ENCODE measurements at places on chromosomes 4 and X.

DNA sequence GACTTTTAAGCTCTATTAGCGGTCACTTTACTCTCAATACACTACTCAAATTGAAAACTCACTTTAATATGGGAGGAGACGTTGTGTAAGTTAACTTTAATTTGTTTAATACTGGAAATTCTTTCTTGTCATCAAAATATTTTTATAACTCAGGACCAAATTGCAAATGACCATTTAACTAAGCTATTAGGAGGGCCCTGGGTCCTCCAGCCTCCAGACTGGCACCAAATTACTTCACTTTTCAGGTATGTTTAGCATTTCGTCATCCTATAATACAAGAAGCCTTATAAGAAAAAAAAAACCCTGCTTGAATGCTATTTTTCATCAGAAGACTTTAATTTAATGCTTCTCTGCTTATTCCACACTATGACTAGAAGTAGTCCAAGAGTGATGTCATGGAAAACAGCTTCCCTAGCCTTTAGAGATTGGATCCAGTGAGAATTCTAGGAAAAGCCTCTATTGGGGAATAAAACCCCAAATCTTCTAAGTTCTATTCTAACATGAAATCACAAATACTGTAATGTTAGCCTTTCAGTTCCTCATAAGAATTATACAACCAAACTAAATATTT is 6.6 kb downstream of the KLHL15 start:
- no peak for DNase-seq

DNA sequence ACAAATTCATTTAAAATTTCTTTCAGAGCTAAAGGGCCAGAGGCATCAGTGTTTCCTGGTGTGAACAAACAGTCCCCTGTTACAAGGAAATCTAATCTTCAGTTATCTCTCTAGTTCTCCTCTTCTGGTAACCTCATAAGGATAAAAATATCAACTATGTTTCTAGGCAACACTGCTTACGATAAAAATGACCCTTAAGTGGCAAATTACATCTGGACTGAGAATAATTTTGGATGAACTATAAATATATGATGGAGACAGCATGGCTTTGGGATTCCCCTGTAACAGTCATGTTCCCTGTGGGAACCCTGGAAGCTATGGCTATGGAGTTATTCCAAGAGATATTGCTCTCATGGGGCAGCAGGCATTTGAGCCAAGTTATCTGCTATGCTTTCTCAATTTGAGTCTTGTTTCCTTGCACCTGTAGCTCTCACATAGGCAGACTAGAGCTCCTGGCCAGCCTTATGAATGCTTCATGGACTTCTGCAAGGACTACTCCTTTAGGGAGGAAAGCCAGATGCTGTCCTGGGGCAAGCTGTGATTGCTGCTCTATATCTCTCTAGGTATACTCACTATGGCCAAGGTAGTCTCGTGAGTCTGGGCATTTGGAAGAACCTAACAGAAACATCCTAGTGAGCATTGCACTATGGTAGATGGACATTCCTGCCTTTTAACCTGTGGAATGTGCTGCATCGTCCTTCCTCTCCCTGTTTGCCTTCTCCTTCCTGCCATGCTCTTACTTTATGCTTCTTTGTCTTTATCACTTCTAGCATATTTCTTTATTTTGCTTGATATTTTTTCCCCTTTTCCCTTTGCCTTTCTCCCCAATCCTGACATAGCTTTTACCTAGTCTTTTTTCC is 14.2 kb downstream of the C4orf33 start:
- no peak for DNase-seq

DNA sequence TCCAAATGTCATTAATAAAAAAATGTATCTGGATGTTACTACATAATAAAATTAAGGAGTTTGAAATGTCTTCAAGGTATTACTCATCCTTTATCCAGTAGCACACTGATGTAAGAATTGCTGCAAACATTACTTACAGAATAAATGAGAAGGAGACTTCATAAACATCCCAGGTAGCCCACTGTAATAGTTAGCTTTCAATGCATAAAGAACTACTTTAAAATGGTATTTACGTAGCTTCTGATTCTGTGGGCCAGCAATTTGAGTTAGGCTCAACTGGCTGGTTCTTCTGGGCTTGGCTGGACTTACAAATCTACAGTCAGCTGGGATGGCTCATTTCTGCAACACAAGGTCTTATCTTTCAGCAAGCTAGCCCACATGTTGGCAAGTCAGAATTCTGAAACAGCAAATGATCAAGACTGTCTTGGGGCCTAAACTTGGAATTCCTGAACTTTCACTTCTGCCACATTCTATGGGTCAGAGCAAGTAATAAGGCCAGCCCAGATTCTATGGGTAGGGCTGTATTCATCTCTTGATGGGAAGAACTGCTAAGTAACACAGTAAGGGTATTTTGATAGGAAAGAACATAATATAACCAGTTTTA is 522.5 kb downstream of the IQCM start:
- no peak for DNase-seq

GRCh38 chr4:48904101-48904500 is 2.5 kb downstream of the OCIAD2 start:
- no peak for DNase-seq

- DNase-seq = no peak
These were observed 694.8 kb upstream of the INTU start for GRCh38 chr4:126937846-126938422.

DNA sequence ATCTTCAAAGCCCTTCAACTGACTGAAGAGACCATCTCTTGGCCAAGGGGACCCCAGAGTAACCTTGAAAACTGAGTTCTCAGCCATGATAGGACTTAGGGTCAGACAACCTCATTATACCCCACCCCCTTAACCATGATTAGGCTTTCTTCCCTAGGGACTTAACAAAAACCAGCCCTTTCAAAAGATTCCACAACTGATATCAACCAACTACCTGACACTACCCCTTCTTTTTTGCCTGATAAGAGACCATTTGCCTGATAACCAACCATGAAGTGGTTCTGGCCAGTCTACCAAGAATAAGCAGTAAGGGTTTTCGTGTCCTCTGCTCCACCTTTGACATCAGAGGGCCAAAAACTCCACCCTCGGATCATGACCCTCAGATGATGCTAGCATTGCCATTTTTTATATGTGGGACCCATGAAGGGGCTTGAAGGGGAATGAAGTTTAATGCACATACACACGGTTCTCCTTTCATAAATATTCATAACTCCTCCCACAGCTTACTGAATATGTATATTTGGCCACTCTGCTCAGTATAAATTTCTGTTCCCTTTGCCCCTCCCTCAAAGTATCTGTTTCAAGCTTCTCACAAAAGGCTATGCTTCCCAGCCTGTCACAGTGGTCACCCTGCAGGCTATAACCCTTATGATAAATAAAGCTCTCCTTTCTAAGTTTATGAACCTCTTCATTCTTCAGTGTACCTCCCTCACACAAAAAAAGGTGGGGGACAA is 12.3 kb downstream of the TBCK start:
- DNase-seq = no peak

DNA sequence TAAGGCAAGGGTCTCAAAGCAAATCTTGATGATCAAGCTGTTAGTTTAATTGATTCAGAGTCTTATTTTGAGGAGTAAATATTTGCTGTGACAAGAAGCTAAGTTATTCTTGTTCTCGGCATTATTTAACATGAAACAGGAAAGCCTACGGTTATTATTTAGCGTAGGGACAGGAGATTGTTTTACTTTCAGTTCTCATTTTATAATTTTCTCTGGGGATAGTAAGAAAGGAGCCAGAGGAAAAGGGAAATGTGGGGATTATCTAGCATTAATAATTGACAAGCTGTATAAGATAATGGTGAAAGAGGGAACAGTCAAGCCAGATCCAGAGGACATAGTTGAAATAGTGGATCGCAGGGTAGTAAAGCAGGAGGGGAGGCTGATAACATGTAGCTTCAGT is 39.7 kb upstream of the PARM1 start:
- DNase-seq = no peak

GRCh38 chrX:18210470-18210869 is 10.2 kb downstream of the BEND2 start:
- DNase-seq = no peak

DNA sequence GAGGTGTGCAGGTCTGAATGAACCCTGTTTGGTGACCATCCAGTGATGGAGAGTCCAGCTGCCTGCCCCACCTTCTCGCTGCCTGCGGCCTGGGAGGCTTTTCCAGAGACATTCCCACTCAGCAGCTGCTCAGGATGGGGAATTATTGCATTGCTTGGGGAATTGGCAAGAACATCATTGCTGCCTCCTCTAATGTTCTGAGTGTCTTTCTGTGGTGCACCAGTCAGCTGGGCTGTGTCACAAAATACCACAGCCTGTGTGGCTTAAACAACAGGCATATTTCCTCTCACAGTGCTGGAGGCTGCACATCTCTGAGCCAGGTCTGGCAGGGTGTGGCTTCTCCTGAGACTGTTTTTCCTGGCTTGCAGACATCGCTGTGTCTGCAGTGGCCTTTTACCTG is 86.8 kb upstream of the AFAP1 start:
- DNase-seq = no peak

- DNase-seq = no peak
These were observed 33.5 kb upstream of the STOX2 start for GRCh38 chr4:183871581-183871980.

- DNase-seq = no peak
These were observed 35.9 kb upstream of the GRPEL1 start for GRCh38 chr4:7103607-7104365.

- DNase-seq = no peak
These were observed 72.5 kb downstream of the QRFPR start for GRCh38 chr4:121308328-121308663.

DNA sequence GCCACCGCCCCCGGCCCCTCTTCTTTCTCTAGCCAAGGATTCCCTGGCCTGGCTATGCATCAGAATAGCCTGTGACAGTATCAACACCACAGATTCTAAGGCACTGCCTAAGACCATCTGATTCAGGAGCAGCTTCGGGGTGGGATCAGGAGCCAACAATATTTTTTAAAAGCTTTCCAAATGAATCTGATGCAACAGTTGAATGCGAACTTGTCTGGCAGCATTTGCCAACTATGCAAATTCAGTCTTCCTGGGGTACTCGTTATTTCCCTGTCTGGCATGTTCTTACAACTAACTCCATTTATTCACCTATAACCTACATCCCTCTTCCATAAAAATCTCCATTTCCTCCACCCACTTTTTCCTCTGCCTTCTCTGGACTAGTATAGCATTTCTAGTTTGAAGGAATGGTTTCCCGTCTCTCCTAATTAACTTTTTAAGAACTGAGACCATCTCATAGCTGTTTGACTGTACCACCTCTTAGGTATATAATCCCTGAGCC is 36.2 kb upstream of the UGDH start:
- DNase-seq = no peak

- DNase-seq = no peak
These were observed 3.1 kb downstream of the SPATA18 start for GRCh38 chr4:52054254-52054653.

DNA sequence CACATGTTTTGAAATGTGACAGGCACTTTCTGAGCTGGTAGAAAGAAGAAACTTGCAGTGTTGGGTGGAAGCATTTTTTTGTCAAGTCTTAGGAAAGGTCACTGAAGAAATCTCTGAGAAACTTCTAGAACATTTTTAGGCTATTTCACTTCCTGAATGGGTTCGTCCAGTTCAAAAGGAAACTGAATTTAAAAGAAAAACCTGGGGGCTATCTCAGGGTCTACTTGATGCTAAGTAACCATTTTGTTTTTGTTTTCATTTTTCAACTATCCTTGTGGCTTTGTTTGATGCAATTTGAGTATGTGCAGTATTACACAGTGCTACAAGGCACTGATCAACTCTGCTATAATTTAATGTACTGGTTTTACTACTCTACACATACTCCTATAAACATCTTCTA is 34.0 kb upstream of the AMOT start:
- DNase-seq = no peak

DNA sequence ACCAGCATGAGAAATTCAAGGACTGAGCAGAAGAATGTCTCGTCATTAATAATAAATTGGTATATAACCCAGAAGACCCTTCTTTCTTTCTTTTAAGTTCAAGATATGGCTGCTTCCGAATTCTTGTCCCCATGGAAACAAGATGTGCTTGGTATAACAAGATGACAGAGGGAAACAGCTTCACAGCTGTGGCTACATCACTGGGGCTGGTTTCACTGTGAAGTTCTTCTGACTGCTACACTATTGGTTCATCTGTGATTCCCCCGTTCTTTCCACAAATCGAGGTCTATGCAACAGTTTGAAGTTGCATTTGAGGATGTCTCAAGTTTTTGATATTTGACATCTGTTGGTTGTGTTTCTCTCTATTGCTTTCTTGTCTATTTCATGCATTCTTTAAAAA is 12.3 kb upstream of the DTHD1 start:
- no peak for DNase-seq

GRCh38 chr4:186844059-186844681 is 120.5 kb upstream of the FAT1 start:
- no peak for DNase-seq

GRCh38 chr4:53061091-53061850 is 199.2 kb downstream of the RASL11B start:
- DNase-seq = no peak

DNA sequence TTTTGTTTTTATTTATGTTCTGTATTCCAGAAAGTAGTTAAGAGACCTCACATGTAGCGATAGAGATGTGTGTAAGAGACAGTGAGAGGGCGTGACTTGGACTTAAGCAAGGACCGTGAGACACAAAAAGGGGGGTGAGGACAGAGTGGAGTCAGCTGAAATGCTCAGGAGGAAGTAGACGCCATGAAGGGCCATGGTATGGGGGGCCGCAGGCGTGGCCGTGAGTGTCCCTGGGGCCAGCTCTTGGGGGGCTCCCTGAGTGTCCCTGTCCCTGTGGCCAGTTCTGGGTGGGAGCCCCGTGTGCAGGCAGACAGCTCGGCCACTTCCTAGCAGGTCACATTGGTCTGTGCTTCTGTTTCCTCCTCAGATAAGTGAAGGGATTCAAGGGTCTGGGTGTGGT is 23.0 kb upstream of the MSANTD1 start:
- no peak for DNase-seq

- DNase-seq = no peak
These were observed 406.2 kb downstream of the TLL1 start for GRCh38 chr4:166279261-166279660.

DNA sequence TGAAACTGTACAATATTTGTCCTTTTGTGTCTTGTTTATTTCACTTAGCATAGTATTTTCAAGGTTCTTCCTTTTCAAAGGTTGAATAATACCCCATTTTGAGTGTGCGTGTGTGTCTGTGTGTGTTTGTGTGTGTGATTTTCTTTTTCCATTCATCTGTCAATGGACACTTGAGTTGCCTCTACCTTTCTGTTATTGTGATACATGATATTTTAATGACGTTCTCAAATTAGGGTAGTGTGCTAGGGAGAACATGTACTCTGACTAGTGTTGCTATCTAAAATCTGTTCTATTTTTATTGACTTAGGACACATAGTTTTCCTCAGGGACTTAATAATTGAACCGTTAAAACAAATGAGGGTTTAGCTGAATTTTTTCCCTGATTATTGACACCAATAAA is 9.9 kb downstream of the MMRN1 start:
- no peak for DNase-seq

- no peak for DNase-seq
These were observed 20.9 kb upstream of the CD99L2 start for GRCh38 chrX:150919401-150919800.

DNA sequence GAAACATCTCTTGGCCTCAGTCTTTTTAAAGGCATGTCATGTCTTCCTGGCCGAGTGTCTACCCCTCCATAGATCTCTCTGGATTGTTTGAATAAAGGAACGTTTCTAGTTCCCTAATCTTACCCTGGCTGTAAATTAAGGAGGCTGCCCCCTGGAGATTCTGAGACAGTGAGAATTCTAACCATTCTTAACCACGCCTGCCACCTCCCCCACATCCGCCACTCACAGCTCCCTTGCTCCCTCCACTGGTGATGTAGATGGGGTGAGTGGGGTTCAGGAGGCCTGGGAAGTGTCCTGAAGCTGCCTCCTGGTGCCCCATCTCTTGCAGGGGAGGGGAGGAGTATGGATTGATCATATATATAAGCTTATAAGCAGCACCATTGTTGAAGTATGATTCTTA is 48.0 kb upstream of the TRIM2 start:
- DNase-seq = no peak
